ENCODE measurements at places on chromosomes 5 and 9.

DNA sequence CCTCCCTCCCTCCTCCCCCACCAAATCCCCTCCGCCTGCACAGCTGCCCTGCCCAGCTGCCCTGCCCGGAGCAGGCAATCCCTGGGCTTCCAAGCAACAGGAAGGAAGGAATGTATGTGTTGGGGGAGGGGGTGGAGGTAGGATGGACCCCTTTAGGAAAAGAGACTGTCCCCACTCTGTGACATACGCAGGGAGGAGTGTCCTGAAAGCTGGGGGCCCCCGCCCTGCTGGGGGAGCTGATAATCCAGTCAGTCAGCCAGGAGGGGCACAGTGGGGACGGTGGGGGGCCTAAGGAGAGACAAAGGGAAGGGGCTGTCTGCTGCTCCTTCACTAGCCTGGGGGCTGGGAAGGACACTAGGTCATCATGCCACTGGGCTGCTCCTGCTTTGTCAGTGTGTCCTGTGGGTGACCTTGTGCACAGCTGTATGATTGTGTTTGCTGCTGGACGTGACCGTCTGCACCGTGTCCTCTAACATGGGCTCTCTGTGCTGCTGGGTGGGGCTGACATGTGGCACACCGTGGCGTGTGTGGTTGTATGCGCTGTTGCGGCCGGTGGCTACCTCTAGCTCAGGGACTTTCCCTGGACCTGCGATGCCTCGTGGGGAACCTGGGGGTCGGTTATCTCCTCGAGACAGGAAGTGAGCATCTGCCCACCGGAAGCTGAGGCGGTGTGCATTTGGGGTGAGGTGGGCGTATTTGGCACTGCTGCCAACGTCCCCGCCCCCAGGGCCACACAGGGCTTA lies 3.0 kb downstream of the N4BP3 start:
- no peak for DNase-seq

DNA sequence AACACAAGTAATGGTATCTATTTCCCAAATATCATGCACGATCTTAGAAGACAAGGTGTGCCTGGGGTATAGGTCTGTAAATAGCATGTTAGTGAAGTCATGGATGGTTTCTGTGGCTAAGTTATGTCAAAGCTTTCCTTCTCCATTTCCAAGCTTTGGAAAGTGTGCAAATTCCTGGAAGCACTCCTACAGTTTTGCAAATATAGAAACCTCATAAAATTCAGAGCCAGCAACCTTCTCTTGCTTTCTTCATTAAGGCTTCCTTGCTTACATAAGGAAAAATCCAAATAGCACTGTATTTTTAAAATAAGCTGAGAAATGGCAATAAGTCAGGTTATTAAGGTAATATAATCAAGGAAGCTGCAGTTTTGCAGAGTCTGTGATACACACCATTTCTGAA lies 134.6 kb upstream of the DPYSL3 start:
- DNase-seq: no peak

DNA sequence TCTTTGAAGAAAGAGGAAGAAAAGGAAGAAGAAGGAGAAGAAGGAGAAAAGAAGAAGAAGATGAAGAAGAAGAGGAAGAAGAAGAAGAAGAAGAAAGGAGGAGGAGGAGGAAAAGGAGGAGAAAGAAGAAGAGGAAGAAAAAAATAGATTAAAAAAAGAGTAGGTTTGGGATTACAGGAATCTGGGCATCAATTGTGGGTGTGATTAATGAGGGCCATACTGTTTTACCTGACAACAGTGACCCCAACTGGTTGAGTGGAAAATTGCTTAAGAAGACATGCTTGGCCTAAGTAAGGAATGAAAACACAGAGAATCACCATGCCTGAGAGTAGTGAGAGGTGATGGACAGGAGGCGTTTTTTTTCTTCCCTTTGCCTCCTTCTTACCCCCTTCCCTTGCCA lies 114.6 kb downstream of the FAM170A start:
- peak; percentile 53 for DNase-seq

DNA sequence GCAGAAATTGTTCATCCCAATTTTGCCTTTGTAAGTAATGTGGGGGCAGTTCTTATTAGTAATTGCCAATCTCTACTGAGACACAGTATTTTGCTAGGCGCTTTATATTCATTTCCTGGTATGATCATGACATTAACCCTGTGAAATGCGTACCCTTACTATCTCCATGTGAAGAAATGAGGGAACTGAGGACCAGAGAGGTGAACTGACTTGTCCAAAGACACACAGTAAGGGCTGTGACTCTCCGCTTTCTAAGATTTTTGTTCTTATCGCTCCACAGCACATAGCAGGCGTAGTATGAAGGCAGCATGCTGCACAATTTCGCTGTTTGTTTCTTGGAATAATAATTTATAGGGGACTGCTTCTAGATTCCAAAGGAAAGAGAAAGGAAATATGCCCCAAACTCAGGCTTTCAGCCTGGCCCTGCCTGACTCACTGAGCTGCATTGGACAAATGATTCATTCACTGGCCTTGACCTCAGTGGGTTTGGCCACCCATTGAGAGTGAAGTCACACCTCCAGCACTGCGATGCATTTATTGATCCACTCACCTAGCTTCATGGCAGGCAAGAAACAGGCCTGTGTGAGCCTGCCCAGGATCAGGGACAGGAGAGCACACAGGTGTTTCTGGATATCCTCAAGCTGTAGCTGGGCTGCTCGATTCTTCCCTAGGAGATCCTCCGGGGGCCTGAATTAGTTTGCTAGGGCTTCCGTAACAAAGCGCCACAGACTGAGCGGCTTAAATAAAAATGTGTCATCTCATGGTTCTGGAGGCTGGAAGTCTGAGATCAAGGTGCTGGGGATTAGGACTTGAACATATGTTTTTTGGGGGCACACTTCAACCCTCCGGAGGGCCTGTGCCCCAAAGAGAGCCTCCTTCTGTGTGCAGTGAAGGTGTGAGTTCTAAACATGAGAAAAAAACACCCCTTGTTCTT lies 7.2 kb upstream of the DUSP1 start:
- DNase-seq: peak; percentile 94

DNA sequence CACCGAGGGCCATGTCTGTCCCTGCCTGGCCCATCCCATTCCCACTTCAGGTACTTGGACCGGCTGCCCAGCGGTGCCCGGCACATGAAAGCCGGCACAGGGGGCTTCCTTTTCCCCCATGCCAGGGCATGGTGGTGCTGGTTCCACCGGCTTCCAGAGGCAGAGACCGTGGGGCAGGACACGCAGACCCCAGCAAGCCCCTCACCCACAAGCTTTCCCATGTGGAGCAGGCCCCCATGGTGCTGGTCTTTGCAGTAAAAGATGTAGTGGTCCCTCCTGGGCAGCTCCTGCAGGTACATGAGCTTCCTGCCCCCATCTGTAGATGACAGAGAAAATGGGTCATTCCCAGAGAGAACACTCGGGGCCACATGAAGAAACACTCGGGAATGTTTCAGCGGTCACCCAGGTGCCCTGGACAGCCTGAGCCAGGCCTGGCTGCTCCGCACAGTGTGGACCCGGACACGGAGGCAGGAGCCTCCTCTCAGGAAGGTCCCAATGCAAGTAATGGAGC lies 2.0 kb downstream of the OBP2B start:
- no peak for DNase-seq

- peak; percentile 56 for DNase-seq
These were observed 213.7 kb upstream of the NR4A3 start for GRCh38 chr9:99607842-99608448.

- no peak for DNase-seq
These were observed 15.9 kb upstream of the ABLIM3 start for GRCh38 chr5:149125386-149125891.

- DNase-seq: no peak
These were observed 80.0 kb upstream of the GRHPR start for GRCh38 chr9:37342493-37342892.

DNA sequence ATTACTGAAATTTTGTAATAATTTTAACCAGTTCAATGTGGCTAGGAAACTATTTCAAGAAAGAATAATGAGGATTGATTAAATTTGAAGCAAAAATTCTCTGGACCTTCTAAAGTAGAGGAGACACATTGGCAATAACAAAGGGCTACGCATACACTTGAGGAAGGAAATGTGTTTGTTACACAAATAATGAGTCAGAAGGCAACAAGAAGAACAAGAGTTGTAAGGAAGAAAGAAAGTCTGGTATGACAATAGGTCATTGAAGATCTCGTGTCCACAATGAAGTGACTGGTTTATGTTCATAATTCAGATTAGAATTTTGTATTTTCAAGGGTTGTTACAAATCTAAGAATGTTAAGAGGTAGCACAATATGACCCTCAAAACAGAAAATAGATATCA lies 25.8 kb downstream of the ST8SIA4 start:
- DNase-seq: no peak

DNA sequence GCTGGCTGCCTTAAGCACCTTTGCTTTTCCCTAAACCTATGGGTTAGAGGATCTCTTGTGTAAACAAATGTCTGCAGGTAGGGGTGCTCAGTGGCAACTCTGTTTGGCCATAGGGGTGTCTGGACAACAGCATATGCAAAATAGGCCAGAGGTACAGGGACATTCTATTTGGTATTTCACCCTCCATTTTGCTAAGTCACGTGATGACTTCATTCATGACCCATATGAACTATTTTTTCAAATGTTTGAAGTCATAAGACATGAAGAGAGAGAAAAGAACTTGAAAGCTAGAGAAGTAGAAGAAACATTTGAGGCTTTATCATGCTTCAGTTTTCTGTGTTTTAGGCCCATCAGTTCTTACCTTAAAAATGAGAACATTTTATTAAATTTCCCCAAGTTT lies 370.2 kb downstream of the GADD45G start:
- no peak for DNase-seq

DNA sequence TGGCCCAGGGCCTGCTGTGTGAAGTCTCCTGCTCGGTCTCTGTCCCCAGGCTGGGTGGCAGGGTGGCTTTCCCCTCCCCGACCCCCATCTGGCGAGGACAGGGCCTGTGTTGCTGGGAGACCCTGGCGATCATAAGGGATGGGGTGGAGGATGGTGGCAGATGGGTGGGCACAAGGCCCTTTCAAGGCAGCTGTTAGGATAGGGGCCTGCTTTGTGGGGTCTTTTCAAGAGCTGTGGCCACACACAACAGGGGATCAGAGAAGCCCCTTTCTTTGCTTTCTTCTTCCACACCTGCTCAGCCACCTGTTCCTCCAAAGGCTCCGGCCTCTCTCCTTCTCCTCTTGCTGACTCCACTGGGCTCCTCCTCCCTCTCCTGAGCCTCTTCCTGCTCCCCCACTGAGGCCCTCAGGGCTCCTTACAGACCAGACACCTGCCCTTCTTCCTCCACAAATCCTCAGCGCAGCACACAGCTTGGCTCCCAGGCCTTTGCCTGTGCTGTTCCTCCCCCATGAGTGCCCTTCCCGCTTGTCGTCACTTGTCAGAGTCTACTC lies 15.0 kb upstream of the NEURL1B start:
- DNase-seq: no peak

- no peak for DNase-seq
These were observed 794.2 kb upstream of the CDH10 start for GRCh38 chr5:25439025-25439424.

DNA sequence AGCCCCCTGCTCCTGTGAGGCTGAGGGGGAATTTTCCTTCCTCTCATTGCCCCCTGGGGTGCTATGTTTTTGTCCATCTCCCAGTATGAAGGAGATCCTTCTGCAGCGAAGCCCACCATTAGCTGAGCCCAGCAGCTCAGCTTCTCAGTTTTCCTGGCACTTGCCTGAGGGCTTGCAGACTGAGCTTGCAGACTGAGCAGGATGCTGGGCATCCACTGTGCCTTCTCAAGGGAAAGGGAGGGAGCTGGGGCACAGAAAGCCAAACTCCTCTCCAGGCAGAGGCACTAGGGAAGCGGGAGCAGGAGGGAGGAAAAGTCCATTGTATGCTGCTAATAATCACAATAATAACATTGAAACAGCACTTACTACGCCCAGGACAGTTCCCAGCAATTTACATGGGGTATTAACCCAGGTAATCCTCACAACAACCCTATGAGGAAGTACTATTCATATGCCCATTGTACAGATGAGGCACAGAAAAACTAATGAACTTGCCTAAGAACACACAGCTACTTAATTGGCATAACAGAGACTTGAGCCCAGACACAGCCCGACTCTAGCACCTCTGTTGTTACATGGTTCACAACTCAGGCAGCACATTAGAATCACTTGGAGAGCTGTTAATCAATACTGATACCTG lies 86.9 kb upstream of the SSBP2 start:
- no peak for DNase-seq

GRCh38 chr5:39892708-39893107 lies 467.9 kb upstream of the DAB2 start:
- peak; percentile 40 for DNase-seq

DNA sequence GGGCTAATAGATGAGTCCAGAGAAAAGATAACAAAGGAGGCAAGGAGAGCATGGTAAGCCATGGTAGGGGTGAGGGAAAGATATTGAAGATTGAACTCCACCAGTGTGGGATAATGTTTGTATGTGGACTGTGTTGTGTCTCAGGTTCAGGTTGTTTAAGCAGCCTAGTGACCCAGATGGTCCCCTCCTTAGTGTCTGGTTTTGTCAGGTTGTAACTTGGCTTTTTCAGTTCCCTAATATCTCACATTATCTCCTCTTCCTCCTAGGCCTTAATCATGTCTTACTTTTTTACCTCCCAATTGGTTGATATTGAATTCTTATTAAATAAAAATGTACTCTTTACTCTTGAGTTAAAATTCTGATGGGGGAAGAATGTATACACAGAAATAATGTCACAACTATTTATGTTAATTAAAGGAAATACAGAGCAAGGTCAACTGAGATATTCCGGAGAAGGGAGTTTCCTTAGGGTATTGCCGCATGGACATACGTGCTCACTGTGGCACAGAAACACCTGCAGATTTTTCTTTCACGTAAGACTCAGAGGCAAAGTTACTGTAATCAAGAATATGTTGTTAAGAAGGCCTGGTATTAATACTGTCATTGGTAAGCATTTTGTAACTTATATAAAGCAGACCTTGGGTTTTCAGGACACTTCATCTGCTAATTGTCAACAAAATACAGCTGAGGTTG lies 23.4 kb upstream of the SH3GL2 start:
- no peak for DNase-seq

GRCh38 chr5:147819261-147819770 lies 12.2 kb downstream of the SPINK1 start:
- DNase-seq: no peak

GRCh38 chr9:98974994-98975712 lies 31.4 kb downstream of the COL15A1 start:
- DNase-seq: peak; percentile 68

DNA sequence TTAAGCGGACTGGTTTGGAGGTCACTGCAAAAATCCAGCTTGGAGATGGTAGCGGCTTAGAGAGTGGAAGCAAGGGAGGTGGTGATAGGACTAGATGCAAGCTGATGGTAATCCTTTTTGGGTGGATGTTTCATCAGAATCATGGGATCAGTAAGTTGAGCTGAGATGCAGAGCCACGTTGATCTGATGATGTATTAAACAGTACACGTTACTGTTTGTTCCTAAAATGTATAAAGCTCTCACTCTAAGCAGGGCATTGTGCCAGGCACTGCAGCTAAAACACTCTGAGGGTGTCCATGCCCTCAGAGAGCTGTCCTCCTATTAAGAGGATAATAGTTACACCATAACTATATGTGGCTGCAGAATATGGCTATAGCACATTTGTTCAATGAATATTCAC lies 93.1 kb downstream of the JAKMIP2 start:
- DNase-seq: no peak

GRCh38 chr5:149262315-149262714 lies 9.3 kb upstream of the AFAP1L1 start:
- no peak for DNase-seq

- DNase-seq: no peak
These were observed 51.9 kb downstream of the CTNNA1 start for GRCh38 chr5:138805096-138805495.

GRCh38 chr5:98425640-98426039 lies 347.8 kb upstream of the RGMB start:
- DNase-seq: no peak

GRCh38 chr9:16257604-16258003 lies 612.9 kb downstream of the BNC2 start:
- DNase-seq: no peak

All from brain microvascular endothelial cell (primary cell).